Tibial artery (tissue), 4 donors: ENCODE measurements at places on chromosomes 4 and X.

- DNase-seq: no peak
Observed at GRCh38 chr4:1772853-1773538, 20.1 kb upstream of the FGFR3 start.

DNA sequence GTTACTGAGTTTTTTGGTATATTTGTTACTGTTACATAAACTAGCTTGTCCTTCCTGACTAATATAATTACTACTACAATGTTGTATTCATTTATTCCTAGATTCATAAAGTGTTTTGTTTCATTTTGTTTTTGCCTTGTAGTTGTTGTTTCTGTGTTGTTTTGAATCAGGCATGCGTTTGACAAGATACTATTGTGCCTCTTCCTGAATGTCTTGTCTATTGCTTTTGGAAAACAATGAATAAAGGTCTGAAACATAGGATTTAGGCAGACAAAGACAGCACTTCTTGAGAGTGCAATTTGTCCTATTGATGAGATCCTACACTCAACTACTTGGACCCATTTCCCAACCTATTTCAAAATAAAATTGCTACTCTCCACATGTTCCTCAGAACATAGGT is 630.4 kb upstream of the BOD1L1 start:
- no peak for DNase-seq

DNA sequence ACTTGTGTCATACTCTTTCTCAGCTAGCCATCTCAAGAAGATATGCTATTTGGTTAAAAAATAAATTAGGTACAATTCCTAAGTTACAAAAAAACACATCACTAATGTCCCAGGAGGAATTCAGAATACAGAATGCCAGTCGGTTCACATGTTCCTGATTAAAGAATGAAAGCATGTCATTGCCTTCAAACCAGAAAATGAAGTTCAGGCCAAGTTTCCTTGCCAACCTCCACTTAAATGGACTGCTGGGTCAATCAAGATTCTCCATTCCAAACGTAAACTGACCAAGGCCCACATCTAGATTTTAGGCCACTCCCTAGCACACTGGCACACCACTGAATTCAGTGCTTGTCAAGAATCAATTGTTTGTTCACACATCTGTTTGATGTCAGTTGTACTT is 6.5 kb downstream of the PIGA start:
- DNase-seq: no peak

GRCh38 chrX:69128588-69128987 is 36.7 kb downstream of the PJA1 start:
- DNase-seq: peak; percentile 24

- peak; percentile 76 for DNase-seq
Observed at GRCh38 chr4:7103607-7104365, 35.9 kb upstream of the GRPEL1 start.

DNA sequence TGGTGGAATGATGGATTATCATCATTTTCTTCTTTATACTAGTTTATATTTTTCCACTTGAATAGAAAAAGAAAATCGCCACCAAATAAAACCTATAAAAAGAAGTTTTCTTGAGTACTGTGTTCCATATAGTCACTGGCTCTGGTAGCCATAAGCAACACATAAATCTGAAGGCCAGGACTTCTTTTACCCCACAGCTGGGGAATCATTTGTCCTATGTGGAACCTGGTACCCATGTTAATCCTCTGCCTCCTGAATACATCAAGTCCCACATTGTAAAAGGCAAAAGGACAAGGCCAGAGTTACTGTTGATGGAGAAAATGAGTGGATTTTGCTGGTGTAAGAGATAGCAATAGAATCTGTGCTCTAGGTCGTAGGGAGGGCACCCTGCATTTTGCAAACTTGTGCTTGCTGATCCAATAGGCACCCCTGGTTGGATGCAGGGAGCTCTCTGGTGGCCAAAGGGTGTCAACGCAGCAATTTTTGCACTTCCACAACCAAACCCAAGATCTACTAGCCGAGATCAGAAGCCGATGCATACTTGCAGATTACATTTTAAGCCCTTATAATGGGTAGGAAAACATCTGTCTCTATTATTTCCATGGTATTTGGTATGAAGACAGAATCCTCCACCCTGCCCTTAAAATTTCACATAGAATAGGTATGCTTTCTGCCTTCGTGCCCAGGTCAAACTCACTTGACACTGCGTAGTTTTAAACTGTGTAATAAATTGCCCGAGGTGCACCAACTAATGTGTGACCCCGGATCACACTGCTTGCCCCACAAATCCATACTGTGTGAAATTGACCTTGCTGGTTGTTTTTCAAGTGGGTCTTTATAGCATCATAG is 146.2 kb upstream of the SCML1 start:
- peak; percentile 77 for DNase-seq

- peak; percentile 20 for DNase-seq
Observed at GRCh38 chr4:5785806-5786680, 75.0 kb downstream of the EVC start.
